ENCODE measurements at places on chromosomes 2 and 18.

- no peak for DNase-seq
These were observed 52.1 kb downstream of the RBBP8 start for GRCh38 chr18:22985250-22985649.

DNA sequence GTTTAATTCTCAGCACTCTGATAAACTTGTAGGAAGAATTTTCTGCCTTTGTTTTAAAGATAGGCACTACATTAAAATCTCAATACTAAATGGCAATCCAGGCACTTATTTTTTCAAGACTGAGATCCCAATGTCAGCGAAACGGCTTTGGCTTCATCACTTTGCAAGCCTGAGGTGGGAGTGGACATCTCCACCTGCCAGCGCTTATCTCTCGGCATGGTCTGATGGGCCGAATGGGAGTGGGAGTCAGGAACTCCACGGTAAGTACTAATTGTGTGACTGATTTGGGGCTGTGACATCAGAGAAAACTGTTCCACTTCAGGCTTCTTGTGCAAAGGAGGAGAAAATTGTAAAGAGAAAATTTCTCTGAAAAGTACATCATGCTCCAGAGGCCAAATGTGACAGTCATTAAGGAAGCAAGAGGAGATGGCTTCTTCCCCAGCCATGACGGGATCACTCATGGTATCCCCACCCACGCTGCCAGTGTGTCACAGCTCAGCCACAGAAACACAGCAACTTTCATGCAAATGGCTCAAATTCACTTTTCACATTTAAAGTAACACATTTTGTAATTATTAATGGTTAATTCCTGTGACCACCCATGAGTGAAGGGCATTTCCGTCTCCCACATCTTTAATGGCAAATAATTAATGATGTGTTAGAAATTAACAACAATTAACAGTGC is 385.5 kb upstream of the HNRNPA3 start:
- DNase-seq, result no peak

GRCh38 chr2:200968735-200969134 is 5.3 kb upstream of the ORC2 start:
- peak; percentile 20 for DNase-seq

DNA sequence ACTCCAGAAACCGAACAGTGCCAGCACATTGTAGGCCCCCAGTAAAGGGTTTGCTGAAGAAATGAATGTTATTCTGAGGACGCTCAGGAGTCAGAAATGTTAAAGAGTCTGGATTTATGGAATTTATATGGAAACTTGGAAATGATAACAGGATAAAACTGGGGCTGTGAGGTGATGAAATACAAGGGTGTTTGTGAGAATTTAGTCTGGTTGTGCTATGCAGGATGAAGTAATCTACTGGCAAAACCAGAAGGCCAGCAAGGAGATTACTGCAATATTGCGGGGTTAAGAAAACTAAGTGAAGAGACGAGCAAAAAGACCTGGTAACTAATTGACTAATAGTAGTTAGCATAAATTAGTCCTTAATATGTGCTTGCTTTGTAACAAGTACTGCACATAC is 467.8 kb downstream of the ZEB2 start:
- DNase-seq, result no peak

- DNase-seq, result no peak
These were observed 51.3 kb downstream of the G6PC2 start for GRCh38 chr2:168952424-168952823.

GRCh38 chr2:57943315-57943714 is 103.3 kb upstream of the VRK2 start:
- no peak for DNase-seq

DNA sequence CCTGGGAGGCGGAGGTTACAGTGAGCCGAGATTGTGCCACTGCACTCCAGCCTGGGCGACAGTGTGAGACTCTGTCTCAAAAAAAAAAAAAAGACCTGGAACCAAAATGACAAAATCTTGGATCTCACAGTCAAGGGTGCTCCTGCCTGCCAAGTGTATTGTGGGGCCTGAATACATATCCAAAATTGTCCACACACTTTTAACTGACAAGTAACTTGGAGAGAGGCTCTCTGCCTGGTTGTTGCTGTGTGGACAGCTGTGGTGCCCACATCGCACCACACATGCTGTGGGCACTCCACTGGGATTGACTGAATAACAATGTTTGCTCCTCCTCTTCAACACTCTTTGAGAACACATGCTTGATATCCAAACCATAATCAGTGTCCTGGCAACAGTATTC is 117.6 kb upstream of the REV1 start:
- no peak for DNase-seq

DNA sequence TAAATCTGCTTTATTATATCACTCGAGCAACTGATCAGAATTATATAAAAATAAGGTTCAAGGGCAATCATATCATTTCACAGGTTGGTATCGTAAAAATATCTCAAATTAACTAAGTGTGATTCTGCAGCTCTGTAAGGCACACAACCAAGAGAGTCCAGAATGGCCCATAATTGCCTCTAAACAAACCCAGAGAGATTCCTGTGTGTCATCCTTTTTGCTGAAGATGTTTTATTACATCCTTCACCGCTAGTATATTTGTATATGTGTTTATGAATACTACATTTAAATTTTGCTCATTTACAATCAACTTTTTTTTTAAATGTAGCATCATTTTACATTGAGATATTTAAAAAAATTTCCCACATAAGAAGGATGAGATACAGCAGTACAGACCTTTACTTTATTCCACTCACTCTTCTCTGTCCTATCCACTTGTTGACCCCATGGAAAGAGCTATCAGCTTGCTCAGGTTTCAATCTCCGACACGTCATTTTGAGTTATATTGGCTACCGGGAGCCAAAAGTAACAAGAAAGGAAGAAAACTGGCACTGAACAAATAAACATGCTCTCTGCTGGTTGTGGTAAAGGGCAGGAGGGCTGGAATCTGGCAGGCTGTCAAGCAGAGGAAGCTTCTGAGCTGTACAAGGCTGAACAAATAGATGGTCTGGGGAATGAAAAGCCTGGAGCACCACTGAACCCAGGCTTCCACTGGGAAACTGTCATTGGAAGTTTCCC is 23.1 kb downstream of the PLA2R1 start:
- no peak for DNase-seq

GRCh38 chr18:22057908-22058527 is 111.4 kb upstream of the GATA6 start:
- no peak for DNase-seq

DNA sequence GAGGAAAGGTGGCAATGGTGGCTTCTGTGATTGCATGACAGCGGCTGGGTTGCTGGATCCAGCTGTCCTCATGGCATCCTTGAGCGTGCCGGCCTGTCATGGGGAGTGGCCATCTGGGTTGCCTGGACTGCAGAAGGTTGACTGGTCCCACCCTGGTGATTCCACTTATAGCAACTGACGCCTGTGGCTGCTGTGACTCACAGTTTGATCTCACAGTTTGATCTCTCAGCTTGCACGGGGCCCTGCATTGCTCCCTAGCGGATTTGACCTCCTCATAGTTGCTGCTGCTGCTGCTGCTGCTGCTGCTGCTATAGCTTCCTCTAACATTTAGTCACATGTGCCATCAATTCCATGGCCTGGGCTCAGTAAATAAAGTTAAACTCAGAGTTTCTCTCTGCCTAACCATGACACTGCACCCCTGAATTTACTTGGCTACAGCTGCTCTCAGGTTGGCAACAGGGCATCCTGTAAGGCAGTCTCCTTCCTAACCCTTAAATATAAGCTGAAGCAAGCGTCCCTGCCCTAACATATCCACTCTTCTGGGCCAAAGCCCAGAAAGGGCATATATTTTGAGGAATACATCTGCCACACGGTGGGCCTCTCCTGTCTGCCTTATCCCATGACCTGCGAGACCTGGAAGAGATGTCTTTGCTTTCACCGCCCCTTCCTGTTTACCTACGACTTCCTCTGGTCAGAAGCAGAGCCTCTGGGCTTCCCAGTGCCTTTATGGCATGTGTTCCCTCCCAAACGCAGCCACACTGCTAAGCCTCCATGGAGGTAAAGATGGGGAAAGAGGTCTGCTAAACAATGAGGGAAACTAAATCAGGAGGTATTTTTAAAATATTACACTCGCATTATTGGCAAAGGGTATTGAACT is 37.8 kb upstream of the CCDC150 start:
- no peak for DNase-seq

DNA sequence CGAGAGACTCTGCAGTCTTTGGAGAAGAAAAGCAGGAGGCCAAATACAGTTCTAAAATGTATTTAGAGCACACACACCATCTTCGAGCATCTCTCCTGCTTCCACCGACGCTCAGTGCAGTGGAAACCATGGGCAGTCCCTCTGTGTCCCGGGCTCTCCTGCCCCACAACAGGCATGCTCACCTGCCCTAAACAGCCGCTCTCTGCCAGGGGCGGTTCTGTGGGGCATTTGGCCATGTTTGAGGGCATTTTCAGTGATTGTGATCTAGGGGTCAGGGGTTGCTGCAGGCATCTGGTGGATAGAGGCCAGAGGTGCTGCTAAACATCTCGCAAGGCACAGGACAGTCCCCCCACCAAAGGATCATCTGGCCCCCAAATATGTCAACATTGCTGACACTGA is 55.8 kb downstream of the EMX1 start:
- no peak for DNase-seq

DNA sequence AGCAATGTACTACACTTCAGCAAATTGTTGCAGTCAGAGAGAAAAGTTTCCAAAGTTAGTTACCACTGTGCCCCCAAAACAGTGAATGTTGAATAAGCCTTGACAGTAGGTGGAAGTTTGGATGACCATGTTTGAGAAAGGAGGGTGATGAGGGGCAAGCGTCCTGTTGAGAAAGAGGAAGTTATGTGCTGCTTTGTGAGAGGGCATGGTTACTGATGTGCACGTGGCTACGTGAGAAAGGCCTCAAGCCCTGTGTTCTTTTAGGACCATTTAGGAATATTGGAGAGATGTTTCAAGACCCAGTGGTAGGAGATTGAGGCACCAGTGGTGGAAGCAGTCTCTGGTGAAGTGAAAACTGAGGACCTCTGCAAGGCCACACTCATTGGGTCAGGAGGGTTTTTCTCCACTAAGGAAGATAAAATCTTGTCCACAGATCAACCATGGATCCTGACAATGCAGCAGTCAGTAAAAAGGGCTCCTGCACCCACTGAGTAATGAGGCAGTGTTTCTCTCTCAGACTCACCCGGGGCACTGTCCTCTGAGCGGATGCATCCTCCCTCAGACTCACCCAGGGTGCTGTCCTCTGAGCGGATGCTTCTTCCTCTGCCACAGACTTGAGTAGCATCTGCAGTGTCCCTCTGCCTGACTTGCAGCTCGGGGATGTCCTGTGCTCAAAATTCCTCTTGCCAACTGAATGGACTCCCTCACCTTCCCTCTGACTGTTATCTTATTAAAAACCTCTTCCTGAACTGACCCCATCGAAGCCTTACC is 34.7 kb upstream of the ACTR3 start:
- peak; percentile 71 for DNase-seq

GRCh38 chr2:229104974-229105387 is 166.1 kb downstream of the PID1 start:
- DNase-seq, result no peak

GRCh38 chr2:20515290-20516220 is 68.7 kb downstream of the RHOB start:
- DNase-seq, result no peak

DNA sequence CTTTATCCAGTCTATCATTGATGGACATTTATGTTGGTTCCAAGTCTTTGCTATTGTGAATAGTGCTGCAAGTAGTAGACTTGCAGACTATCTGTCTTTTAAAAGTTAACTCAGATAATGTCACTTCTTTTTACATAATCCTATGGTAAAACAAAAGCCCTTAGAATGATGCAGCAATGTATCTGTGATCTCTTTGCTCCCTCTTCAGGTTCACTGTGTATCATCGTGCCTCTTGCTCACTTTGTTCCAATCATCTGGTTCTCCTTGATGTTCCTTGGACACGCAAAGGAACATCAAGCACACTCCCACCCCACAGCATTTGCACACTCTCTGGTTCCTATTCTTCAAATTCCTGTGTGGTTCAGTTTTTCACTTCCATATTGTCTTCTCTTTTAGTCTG is 472.5 kb upstream of the ZNF804A start:
- DNase-seq, result no peak

- peak; percentile 54 for DNase-seq
These were observed 262.8 kb downstream of the ZEB2 start for GRCh38 chr2:144256996-144257707.

- peak; percentile 45 for DNase-seq
These were observed 11.1 kb upstream of the CYS1 start for GRCh38 chr2:10091182-10091888.

- no peak for DNase-seq
These were observed 148.7 kb downstream of the RAPGEF4 start for GRCh38 chr2:172884336-172884735.

DNA sequence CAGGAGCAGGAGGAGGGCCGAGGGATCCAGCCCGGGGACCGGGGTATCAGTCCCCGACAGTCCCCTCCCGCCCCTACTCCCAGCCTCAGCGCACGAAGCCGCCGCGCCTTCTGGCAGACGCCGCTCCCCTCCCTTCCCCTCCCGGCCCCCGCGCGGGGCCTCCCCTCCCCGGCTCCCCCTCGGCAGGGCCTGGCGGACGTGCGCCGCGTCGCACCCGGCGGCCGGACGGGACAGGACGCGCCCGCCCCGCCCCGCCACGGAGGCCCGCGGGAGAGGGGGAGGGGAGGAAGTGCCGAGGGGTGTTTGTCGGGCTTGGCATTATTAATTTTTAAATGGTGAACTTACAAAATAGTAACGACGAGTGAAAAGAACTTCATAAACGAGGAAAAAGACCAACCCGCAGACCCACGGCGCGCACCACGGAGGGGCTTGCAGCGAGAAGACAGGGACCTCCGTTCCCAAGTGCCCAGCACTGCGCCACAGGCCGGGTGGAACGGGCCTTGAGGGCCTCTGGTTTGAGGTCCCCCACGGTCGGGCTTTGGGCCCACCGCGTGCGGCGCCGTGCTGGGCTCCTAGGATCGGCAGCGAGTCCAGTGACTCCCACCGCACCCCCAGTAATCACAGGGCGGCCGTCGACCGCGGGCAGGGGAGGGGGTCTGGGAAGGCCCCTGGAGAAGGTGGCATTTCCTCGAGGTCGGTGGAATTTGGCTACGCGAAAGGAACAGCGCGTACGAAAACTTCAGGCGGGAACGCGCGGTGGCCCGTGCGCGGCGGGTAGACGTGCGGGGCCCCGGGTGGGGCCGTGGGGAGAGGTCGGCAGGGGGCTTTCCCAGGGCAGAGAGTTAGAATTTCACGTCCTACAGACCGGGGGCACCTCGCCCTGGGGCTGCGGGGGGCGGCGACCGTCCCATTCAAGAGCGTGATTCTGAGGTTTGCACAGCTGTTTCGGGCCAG is 954 bp upstream of the CTDSP1 start:
- peak; percentile 91 for DNase-seq

- DNase-seq, result no peak
These were observed 180.7 kb upstream of the POU3F3 start for GRCh38 chr2:104673225-104673624.

All from NB4 (cell line).